ENCODE measurements at places on chromosomes 7 and 10.

DNA sequence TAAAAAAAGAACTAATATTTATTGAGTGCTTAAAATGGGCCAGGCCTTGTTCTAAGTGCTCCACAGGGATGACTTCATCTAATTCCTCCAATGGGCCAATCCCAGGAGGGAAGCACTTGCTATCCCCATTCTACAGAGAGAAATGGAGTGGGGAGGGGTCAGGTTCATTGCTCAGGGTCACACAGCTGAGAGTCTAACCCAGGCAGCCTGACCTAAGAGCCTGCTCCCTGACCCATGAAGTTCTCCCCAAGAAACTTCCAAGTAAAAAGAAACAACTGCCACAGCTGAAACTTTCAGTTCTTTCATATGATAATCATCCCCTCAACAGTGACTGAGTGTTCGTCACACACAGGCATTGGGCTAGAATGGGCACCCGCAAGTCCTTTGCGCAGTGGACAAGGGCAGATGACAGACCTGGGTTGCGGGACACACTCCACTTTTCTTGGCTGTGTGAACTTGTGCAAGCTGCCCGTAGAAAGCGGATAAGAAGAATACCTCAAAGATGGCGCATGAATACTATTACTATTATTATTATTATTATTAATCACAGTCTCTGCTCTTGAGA, 39.7 kb downstream of the BEND7 start:
- no peak for DNase-seq

GRCh38 chr7:17530244-17530643, 231.8 kb downstream of the AHR start:
- no peak for DNase-seq

DNA sequence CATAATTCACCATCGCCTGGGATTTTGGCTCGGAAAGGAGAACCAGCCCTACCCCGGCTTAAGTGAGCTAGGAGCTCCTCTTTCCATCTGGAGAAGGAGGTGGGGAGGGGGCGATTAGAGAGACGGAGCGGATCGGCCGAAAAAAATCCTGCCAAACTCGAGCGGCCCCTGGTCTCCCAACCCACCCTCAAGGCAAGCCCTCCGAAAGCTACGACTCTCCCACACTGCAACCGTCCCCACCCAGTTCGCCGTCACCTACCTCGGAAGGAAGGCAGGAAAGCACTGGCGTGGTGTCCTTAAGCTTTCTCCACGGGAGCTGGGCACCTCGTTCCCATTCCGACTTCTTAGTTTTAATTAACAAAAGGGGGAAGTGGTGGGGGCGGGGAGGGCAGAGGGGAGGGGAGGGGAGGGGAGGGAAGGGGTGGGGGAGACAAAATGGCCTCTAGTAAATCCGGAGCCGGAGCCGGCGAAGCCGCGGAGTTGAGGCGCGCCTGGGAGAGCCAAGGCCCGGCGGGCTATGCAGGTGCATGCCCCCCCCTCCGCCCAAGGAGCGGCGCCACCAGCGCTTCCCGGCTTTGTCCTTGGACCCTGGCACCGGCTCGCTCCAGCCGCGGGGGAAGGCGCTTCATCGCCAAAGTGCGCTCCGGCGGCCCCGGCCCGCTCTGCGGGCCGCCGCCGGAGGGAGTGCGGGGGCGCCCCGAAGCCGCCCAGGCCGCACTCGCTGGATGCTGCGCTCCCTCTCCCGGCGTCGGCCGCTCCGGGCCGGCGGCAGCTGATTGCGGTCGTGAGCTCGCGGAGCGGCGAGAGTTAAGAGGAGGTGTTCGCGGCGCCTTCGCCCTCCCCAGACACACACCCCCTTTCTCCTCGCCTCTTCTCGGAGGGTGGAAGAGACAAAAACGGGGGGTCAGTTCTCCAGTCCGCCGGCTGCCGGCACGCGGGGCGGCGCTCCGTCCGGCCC, at the start of gene LRRC4:
Gene LRRC4 (minus strand): TSS at position 784 of the 958 bp plus-strand sequence. CDS start 797 bp downstream, outside the sequence.
- no peak for DNase-seq

GRCh38 chr10:117166418-117167345, 28.6 kb upstream of the VAX1 start:
- no peak for DNase-seq

DNA sequence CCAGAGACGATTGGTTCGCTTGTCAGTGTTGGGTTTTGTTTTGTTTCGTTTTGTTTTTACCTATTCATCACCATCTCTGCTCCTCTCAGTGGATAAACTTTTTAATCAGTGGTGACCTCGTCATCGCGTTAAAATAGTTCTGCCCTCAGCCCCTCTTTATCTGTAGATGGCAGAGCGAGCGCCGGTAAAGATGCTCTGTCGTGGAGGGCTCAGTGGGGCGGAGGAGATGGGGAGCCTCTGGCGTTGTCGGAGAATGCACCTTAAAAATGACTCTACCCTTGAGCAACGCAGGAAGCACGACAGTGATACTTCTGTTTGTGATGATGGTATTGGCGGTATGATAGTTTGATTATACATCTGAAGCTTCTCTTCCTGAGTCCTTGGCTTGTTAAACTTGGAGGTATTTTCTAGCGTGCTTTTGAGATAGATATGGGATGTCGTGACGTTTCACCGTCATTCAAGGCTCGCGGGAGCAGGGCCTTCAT, 554 bp downstream of the CSGALNACT2 start:
- DNase-seq = peak; percentile 70

DNA sequence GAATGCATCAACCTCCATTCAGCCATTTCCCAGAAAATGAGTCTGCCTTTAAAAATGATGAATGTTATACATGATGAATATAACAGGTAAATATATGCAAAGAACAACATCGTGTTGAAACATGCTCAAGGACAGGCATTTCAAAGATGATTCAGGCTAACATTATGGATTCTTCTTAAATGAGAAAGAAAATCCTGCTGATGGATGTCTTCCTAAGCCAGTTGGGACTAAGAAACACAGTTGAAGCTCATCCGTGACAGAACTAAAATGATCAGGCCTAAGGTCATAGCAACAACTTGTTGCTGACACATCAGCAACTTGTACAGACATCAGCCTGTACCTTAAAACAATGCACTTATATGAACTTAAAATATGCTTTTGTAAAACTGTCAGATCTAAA, 267.9 kb downstream of the MAGI2 start:
- DNase-seq = no peak

DNA sequence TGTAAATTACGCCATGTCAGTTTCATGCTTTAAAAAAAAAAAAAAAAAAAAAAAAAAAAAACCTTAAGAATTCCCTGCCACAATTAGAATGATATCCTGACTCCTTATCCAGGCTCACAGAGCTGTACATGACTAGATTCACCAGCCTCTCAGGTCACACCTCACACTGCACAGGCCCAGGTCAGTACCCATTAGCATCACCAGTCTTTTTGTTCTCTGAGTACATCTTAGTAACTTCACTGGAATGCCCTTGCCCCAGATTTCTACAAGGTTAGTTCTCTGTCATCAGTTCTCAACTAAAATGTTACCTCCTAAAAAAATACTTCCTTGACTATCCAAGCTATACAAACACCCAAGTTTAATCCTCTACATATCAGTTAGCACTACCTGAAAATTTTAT, 211.0 kb downstream of the LRRN3 start:
- no peak for DNase-seq

- no peak for DNase-seq
Observed at GRCh38 chr10:95792211-95792780, 36.3 kb downstream of the ENTPD1 start.

GRCh38 chr10:12927896-12928295, 73.6 kb downstream of the CCDC3 start:
- DNase-seq = no peak

- DNase-seq = no peak
Observed at GRCh38 chr10:78058562-78058961, 24.9 kb downstream of the RPS24 start.

DNA sequence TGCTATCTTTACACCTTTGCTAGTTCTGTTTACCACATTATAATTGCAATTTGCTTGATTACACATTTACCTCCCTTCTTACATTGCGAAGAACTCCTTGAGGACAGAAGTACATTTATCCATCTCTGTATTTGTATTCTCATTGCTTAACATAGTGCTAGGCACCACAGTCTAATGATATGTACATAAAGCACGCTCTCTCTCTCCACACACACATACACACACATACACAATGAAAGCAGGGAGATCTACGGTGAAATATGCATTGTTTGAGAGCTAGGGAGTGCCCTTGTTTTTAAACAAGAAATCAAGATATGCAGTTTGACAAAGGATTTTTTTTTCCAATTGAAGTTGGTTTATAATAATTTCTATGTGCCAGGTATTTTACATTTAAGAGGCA, 148.7 kb downstream of the BMPER start:
- DNase-seq = no peak

DNA sequence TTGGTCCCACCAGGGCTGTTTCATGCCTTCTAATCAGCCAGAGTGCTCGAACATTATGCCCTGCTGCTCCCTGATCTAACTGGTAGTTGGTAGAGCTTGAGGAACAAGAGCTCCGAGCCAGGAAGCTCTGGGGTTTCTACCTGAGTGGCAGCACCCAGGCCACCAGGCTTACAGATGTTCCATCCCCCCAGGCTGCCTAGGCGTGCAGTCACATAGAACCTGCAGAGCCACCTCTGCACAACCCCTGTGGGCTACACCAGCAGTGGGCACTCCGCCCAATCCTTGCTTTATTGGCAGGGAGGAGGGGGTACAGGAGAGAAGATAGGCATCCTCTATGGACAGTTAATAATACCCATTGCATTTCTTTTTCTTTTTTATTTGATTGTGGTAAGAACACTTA, 21.8 kb downstream of the MAP3K8 start:
- no peak for DNase-seq

DNA sequence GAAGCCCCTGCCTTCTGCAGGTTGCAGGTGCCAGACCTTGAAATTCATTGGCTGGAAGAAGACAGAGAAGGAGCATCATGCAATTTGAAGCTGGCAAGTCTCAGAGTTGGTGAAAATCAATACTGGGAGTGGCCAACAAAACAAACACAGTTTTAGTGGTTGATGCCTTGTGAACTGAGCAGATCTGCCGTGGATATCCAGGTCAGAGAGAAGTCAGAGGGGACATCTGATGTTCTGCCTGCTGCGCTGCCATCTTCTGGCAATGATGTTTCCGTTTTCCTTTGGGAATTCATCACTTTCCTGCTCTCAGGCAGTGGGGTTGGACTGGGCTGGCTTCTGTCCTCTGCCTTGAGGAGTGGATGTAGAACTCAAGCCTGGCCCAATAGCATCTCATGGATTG, 132.0 kb downstream of the RPS24 start:
- DNase-seq = no peak

DNA sequence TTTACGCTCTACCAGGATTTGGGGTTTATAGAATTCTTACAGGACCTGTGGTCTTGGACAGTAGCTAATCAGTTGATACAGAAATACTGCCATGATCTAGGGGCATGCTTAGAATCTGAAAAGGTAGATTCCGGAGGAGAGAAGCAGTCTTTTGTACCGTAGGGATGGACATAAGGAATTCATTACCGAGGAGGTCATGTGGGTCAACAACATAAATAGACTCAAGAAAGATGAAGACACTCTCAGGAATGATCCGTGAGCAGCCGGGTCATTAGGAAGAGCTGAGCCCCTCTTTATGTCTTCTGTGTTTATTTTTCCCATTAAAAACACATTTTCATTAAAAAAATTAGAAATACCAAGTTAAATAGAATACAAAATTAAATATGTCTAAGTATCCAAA, 160.1 kb upstream of the TNS3 start:
- DNase-seq = no peak

DNA sequence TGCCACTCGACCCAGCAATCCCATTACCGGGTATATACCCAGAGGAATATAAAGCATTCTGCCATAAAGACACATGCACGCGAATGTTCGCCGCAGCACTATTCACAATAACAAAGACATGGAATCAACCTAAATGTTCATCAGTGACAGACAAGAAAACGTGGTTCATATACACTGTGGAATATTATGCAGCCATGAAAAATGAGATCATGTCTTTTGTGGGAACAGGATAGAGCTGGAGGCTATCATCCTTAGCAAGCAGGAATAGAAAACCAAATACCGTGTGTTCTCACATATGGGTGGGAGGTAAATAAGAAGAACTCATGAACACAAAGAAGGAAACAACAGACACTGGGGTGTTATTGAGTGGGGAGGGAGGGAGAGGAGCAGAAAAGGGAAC, 84.7 kb downstream of the SLC16A9 start:
- DNase-seq = no peak

DNA sequence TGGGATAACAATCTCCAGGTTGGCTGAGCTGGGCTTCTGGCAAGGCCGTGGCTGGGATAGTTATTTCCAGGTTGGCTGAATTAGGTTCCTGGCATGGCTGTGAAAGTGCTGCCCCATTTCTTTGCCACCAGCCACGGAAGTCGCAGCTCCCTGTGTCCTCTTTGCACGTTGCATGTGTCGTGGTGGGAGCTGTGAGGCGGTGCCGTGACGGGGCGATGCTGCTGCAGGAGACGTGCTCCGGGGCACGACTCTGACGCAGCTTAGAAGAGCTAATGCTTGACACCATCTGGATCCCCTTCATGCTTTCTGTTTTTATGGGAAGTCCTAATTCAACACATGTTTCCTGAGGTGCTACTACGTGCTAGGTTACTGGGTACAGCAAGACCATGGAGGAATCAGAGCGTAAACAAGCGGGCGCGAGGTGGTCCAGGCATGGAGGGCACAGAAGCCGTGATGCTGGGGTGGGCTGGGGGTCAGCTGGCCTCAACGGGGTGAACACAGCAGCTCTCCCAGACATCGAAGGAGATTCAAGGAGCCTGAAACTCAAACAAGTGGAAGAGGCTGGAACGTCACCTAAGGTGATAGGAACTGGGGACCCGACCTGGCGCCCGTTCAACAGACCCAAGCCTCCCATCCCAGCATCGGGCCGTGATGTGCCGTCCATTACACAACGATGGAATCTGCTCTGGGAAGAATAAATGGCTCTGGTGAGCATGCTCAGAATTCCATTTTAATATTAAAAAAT, 407.1 kb downstream of the DNAJB6 start:
- no peak for DNase-seq

DNA sequence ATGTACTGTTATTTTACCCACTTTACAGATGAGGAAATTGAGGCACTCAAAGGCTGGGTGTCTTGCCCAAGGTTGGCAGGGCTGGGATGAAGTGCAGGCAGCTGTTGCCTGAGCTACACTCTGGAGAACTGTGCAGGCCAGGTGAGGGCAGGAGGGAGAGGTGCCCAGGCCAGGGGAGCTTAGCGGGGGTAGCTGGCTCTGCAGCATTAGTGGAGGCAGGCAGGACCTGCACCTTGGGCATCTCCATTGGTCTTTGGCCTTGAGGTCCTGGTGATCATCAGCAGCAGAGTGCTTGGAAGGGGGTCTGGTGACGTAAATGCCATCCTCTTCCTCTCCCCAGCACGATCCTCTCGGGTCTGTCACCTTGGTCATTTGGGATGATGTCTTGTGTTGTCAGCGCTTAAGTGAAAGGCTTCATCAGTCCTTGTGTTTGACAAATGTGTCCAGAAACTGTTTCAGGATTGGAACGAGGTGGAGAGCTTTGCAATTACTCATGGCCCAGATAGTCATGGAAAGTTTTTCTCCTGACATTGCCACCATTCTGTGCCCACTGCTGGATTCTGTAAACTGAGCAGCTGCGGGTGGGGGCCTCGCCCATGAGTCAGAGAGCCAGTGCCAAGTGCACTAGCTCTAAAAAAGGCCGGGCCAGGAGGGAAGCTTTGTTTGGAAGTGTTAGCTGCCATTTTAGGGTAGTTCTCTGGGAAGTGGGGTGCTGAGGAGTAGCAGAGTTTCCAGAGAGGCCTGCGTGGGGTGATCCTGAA, 47.6 kb downstream of the TSPAN15 start:
- no peak for DNase-seq

- DNase-seq = no peak
Observed at GRCh38 chr10:119309423-119309770, 102.0 kb downstream of the GRK5 start.
